AG20443 (cell line): ENCODE measurements at places on chromosomes 3 and 15.

DNA sequence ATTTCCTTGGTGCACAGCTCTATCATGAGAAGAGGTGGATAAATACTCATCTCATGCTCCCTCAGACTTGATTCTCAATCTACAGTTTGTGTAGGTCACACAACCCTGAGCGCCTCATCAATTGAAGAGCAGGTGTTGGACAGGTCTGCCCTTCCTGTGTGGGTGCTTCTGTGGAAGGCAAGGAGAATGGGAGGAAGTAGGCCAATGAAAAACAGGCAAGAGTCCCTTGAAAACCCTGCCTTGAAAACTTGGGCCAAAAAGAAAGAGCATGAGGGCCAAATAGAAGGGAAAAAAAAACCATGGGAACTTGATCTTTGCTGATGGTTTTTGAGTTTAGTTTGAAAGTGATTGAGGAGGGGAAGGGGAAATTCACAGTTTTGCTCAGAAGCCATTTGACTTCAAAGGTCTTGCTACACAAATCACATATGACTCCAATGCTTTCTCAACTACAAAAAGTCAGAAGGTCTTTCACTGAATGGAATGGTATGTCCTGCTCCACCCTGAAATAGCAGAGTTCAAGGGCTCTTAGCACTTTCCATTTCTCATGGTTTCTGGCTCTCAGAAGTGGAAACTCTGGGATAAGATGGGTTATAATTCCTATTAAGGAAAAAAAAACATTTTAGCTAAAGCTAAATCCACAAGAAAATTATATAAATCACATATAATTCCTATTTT is 37.2 kb upstream of the TM4SF1 start:
- peak; percentile 56 for DNase-seq

GRCh38 chr15:74431116-74431515 is 2.6 kb downstream of the SEMA7A start:
- DNase-seq: no peak

GRCh38 chr15:44069489-44069888 is 125.6 kb downstream of the FRMD5 start:
- DNase-seq: no peak

DNA sequence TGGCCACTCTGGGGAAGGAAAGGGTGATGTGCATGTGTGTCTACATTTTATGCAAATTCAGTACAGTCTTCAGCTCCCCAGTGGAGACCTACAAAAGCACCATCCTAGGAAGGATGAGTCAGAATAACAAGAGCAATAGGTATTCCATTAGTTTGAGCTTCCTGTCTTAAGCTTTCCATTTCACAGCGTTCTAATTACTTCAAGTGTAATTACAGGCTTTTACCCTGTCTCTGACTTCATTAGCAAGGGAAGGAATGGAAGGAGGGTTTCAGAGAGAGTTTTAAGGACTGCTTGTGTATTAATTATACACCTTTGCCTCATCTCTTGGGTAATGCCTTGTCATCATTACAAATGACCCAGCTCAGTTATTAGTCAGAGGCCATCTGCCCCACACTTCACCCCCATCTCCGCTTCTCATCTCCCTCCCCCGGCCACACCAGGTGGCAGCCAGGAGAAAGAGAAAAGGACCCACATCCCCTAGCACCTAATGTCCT is 202.8 kb upstream of the MRPL3 start:
- DNase-seq: no peak

- no peak for DNase-seq
These were observed 53.9 kb downstream of the CALML4 start for GRCh38 chr15:68151277-68151676.

- DNase-seq: no peak
These were observed 45.5 kb downstream of the SUSD5 start for GRCh38 chr3:33173103-33173502.

DNA sequence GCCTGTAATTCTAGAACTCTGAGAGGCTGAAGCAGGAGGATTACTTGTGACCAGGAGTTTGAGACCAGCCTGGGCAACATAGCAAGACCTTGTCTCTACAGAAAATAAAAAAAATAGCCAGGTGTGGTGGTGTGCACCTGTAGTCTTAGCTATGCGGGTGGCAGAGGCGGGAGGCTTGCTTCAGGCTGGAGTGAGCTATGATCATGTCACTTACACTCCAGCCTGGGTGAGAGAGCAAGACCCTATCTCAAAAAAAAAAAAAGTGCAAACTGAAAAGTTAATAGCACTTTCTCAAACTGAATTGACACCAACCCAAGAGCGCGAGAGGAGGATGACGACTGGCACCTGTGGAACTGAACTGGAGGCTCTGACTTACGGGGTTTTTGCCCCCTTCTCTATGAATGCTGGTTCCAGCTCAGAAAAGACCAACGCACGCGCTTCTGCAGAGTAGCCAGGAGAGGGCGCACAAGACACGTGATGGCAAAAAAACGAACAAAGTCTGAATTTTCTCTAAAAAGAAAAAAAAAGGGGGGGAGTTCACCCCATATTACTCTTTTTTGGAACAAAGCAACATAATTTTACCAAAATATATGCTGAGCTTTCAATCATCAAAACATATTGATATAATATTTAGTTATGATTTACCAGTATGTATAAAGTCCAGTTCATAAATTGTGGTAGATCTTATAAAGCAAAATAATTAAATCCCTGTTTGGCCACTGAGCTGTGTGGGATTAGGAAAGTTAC is 23.7 kb downstream of the CFAP92 start:
- DNase-seq: peak; percentile 66

DNA sequence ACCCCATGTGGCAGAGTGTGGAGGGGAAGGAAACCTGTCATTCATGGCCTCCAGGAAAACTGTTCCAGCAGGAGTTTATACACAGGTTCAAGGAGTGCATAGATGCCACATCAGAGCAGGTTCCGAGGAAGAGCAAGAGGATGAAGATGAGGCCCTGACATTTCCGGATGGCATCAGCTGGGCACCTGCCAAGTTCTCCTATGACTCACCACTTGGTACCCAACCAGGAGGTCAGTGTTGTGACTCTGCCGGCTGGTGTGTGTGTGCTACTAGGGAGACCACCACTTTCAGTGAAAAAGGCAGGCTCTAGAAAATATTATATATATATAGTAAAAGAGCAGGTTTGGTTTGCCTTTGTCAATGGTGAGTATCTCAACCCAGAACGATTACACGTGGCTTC is 69.3 kb downstream of the NTRK3 start:
- no peak for DNase-seq

- no peak for DNase-seq
These were observed 46.6 kb upstream of the SNRK start for GRCh38 chr3:43239755-43240154.

DNA sequence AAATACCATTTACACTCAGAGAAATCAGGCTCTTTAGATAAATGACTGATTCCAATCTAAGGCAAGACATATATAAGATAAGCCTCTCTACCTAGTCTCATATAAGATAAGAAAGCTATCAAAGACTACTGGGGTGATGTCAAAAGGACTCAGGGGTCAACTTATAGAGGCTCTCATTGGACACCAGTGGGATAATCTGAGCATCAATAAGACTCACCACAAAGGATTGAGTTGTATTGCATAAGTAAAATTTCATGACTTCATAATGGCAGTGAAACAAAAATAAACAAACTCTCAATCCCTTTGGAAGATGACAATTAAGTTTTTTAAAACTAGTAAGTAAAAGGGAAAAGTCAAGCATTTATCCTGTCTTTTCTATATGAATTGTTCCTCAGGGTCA is 317.8 kb downstream of the SHQ1 start:
- no peak for DNase-seq

DNA sequence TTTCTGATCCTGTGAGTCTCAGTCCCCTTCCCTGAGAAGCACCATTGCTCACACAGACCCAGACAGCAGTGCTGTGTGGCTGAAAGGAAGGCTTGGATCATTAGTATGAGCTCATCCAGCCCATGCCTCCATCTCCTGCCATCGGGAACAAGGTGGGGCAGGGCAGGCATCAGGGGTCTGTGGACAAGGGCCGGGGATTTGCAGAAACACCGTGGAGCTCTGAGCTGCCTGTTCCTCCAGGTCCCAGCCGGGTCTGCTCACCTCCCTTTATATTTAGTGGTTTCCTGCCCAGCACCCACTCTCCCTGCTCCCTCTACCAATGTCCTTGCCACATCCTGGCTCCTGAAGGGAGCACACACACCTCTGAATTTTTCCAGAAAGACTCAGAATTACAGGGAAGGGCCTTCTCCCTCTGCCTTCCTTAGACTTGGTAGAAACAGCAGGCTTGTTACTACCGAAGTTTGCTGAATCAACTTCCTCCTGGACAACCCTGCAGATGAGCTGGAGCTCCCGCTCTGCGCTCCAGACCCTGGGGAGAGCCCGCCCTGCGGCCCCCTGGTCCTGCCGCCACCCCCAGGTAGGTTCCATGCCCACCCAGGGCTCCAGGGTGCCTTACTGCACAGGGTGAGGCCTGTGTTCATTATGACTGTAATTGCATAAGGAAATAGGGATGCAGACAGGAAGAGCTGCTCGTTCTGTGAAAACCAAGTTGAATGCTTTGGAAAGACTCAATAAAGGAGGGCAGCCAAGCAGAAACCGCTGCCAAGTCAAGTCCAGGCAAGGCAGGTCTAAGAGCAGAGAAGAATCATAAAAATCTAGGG is 128.1 kb downstream of the NSMCE3 start:
- no peak for DNase-seq

- peak; percentile 97 for DNase-seq
These were observed at the start of gene DCP1A for GRCh38 chr3:53347261-53348064. TSS of gene DCP1A (minus strand) at chr3:53347543. CDS start at chr3:53347517, 26 bp downstream.

- peak; percentile 99 for DNase-seq
These were observed at the start of gene TRPC1 for GRCh38 chr3:142723968-142724681. TSS of gene TRPC1 (plus strand) at chr3:142724034. CDS start at chr3:142724560, 526 bp downstream.

- DNase-seq: no peak
These were observed 120.7 kb upstream of the WNT5A start for GRCh38 chr3:55607844-55608243.

- DNase-seq: no peak
These were observed 14.3 kb downstream of the PLA2G4B start for GRCh38 chr15:41852736-41853590.

DNA sequence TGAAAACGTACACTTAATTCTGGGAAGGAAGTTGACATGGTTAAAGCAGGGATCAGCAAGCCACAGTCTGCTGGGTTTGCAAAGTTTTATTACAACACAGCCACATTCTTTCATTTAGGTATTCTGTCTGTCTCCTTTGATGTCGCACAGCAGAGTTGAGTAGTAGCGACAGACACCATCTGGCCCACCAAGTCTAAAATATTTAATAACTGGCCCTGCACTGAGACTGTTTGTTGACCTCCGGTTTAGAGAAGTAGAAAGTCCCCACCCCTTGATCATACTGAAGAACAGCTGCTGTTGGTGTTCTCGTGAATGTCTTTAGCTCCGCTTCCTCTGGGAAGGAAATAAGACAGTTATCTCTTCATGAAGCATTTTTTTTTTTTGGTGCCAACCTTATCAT is 66.2 kb downstream of the MCTP2 start:
- no peak for DNase-seq

GRCh38 chr3:149648525-149648924 is 9.3 kb downstream of the WWTR1 start:
- no peak for DNase-seq

GRCh38 chr3:184556582-184557347 is 4.8 kb upstream of the EPHB3 start:
- DNase-seq: no peak

GRCh38 chr3:12471241-12471640 is 13.0 kb upstream of the TSEN2 start:
- DNase-seq: no peak

DNA sequence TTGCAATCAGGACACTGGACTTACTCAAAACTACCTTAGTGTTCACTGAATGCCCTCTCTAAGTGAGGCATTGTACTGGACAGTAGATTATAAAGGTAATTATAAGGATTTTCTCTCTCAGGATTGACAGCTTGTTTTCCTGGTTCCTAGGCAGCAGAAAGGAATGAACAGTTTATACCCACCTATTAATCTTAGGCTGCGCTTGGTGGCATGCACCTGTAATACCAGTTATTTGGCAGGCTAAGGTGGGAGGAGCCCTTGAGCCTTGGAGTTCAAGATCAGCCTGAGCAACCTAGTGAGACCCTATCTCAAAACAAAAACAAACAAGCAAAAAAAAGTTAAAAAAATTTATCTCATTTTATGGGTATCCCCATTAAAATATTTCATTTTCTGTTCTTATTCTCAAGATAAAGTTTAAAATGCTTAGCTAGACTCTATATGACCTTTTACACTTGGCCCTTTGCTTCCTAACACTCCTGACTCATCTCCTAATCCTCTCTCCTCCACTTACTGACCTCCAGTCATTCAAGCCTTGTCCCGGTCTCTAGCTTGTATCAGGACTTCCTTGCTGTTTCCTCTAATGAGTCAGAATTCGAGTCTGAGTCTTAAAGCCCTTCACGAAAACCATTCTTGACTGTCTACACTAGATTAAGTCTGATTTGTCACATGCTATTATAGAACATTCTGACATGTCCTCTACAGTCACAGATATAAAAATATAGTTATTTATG is 348.6 kb downstream of the NLGN1 start:
- DNase-seq: no peak

DNA sequence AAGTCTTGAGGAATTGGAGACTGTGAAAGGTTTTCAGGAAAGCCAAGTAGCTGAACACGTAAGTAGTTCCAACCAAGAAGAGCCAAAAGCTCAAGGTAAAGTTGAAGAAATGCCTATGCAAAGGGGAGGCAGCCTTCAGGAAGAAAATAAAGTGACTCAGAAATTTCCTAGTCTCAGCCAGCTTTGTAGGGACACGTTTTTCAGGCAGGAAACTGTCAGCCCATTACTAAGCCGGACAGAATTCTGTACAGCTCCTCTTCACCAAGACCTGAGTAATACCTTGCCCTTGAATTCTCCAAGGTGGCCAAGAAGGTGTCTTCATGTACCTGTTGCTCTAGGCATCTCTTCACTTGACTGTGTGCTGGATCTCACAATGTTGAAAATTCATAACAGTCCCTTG is 48.6 kb downstream of the CDAN1 start:
- DNase-seq: no peak

DNA sequence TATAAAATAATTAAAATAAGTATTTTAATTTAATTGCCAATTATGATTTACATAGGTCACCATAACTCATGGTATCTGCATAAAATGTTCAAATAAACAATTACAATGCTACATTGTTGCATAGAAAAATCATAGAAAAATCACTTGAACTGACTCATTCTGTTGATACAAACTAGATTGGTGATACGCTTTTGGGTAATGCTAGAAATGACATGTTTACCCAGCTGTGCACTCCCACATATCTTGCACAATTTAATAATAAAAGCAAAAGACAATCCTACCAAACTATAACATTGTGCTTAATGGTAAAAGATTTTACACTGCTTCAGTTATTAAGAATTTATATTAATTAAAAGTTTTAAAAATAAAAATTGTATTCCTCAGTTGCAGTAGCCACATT is 45.8 kb upstream of the FBXL22 start:
- DNase-seq: peak; percentile 20

GRCh38 chr3:101556064-101556463 is 5.6 kb upstream of the TRMT10C start:
- DNase-seq: no peak

- peak; percentile 58 for DNase-seq
These were observed 28.2 kb downstream of the CLEC3B start for GRCh38 chr3:45054196-45054857.

DNA sequence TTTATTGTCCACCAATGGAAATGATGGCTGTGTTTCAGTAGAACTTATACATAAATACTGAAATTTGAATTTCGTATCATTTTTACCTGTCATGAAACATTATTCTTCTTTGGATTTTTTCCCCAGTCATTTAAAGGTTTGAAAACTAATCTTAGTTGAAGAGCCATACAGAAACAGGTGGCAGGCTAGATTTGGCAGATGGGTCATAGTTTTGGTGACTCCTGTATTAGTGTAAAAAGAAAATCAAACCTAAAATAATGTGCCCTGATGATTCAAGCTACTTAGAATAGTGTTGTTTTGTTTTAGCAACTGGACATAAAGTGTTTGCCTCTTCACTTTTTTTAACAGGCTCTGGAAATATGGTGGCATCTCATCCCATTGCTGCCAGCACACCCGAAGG is 68.9 kb downstream of the SIDT1 start:
- no peak for DNase-seq
